ENCODE measurements at places on chromosomes 11 and 22.
A peak's percentile ranks its signal among the peaks of the same experiment; 100 is the strongest.

DNA sequence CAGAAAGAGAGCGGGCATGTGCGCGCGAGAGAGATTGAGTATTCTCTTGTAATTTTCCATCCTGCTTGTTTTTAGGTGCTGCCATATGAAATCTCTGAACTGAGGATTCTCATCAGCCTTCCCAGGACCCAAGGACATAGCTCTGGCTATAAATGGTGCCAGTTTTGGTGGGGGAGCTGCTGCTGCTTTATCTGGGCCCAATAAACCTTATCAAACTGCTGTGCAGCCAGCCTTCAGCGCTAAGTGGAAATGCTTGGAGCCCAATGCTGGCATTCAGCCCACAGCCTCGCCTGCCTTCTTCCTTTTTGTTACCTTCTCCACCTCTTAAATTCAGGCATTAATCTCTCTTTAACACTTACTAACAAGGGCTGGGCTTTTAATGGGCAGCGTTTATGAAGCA, 2.4 kb upstream of the ZBTB16 start:
- no peak for DNase-seq

DNA sequence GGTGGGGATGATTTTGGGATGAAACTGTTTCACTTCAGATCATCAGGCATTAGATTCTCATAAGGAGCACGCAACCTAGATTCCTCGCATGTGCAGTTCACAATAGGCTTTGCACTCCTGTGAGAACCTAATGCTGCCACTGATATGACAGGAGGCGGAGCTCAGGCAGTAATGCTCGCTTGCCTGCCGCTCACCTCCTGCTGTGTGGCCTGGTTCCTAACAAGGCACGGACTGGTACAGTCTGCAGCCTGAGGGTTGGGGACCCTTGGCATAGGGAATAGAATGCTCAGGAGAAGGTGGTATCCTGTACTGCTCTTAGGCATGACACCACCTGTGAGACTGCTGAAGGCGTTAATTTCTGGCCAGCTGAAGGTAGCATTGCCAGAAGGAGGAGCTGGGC, 47.0 kb downstream of the STIM1 start:
- no peak for DNase-seq

DNA sequence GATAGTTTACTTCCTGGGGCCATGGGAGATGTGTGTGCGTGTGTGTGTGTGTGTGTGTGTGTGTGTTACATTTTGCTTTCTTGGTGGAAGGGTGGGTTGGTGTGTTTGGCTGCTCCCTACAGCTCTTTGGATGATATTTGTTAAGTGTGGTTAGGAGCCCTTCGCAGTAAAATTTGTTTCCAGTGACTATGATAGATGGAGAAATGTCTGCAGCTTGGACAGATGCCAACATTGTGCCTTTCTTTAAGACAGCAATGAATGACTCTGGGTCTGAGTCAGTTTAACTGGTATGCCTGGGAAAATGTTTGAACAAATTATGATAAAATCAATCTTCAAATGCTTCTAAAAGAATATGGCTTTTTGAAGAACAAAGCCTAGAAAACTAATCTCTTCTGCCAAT, 102.7 kb upstream of the TRPC6 start:
- no peak for DNase-seq

GRCh38 chr11:44760917-44761550, 34.3 kb downstream of the TSPAN18 start:
- no peak for DNase-seq

DNA sequence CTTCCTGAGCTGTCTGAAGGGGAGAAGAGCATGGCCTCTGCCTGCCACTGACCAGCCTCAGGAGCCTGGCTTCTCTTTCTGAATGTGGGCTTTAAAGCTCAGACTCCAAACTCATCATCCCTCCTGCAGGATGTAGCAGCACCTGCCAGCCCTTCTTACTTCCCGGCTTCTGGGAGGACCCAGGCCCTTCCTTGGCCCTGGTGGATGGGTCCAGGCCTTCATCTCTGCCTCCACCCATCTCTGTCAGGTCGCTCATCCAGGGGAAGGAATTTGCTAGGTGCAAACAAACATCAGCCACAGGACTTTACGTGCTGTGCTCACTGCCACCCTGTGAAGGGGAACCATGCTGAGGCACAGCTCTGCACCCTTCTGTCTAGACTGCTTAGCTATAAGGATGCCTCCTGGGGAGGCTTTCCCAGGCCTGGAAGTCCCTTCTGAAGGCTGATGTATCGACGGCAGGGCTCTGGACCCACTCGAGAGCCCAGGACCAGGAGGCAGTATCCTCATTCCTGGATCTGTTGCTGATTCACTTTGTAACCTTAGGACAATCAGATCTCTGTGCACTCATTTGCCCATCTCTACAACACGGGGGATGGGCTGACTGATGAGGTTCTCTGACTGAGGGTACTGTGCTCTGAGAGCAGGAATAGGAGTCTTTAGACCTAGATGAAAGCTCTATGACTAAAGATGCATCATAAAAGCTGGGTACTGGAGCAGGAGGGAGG, 30.9 kb downstream of the USP35 start:
- no peak for DNase-seq

- DNase-seq, result no peak
Observed at GRCh38 chr22:32665676-32666075, 135.8 kb upstream of the TIMP3 start.

DNA sequence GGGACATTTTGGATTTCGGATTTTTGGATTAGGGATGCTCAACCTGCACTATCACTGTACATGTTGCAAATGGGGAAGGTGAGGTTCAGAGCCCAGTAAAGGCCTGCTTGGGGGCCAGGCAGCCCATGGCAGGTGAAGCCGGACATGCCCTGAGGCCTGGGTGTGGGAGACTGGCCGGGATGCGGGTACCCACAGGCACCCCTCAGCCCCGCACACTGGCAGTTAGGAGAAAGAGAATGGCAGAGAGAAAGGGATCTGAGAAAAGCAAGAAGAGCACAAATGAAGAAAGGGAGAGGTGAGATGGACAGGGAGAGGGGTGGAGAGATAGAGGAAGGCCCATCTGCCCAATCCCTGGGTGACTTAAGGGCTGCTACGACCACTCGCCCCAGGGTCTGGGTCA, 52.8 kb downstream of the SCGB1A1 start:
- no peak for DNase-seq

DNA sequence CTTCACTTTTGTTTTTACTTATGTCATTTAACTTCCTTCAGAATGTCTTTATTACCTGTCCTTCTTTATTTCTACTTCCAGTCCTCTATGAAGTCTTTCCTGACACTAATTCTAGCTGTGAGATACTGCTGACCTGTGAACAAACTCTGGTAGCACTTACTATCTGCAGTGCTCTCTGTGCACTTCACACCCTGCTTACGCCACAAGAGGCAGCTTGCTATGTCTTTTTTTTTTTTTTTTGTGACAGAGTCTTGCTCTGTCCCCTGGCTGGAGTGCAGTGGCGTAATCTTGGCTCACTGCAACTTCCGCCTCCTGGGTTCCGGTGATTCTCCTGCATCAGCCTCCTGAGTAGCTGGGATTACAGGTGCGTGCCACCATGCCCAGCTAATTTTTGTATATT, 10.7 kb downstream of the STIM1 start:
- DNase-seq, result no peak

DNA sequence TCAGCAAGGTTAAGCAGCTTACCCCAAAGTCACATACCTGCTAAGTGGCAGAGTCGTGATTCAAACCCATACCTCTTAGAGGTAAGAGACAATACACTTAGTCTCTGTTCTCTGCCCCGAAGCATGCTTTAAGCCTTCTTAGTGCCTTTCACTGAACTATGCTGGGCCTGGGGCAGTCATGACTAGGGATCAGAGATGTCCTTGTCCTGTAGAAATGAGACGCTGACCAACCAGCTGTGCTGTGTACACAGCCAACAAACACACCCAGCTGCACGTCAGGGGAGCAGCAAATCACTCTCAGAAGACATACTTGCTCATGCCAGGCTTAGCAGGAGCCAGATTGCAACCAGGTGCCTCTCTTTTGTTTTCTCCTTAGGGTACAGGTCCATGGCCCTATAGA, 255.7 kb downstream of the BUD13 start:
- DNase-seq, result no peak

DNA sequence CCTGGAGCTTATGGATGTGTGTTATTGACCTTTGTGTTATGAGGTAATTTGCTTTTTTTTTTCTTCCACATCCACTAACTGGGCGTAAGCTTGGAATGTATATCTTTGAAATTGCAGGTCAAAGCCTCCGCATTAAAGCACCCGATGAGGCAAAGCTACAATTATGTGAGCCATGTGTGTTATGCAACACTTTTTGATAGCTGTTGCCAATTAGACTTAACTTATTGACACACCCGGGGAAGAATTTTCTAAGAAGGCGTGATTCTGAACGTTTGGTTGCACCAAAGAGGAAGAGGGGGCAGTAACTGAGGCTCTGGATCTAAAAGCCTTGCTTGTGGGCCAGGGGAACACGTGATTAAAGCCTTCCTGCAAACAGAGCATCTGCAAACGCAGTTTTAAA, 610 bp upstream of the TEX12 start:
- DNase-seq, result peak; percentile 46

- DNase-seq, result no peak
Observed at GRCh38 chr11:116718955-116719501, 53.8 kb downstream of the BUD13 start.

GRCh38 chr11:74319139-74319816, 7.8 kb upstream of the P4HA3 start:
- DNase-seq, result no peak

- DNase-seq, result no peak
Observed at GRCh38 chr11:113647108-113647507, 59.0 kb downstream of the TMPRSS5 start.
